ENCODE measurements at places on chromosomes 5 and 9.

- DNase-seq, result no peak
Observed at GRCh38 chr5:9776525-9776924, 146.4 kb upstream of the TAS2R1 start.

DNA sequence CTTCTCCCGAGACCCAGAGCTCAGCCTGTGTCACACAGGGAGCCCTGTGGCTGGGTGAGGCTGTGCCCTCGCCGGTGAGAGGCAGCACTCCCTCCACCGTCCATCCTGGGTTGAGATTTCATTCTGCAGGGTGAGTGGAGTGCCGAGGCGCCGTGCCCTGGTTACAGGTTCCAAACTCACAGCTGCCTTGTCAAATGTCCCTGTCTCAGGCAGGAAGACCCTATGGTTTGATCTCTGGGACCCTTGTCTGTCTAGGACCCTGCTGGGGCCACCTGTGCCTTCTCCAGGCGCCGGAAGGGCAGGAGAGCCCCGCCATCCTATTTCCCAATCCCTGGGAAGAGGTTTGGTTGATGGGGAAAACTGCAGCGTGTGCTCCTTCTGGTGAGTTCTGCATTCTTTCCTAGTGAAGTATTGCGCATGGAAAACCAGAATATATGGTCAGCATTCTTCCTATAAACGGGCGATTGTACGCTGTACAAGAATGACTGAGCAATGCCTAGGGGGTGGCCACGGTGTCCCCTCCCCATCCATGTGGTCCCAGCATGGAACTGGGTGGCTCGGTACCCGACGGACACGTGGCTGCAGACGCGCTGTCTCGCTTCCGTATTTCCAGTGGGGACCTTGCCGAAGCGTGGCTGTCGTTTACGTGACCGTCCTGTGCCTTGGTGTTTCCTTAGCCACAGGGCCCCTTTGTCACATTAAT lies 95.9 kb upstream of the COL5A1 start:
- no peak for DNase-seq

- DNase-seq, result no peak
Observed at GRCh38 chr5:136375920-136376319, 10.6 kb upstream of the TRPC7 start.

- DNase-seq, result no peak
Observed at GRCh38 chr5:53895091-53895683, 334.7 kb downstream of the NDUFS4 start.

DNA sequence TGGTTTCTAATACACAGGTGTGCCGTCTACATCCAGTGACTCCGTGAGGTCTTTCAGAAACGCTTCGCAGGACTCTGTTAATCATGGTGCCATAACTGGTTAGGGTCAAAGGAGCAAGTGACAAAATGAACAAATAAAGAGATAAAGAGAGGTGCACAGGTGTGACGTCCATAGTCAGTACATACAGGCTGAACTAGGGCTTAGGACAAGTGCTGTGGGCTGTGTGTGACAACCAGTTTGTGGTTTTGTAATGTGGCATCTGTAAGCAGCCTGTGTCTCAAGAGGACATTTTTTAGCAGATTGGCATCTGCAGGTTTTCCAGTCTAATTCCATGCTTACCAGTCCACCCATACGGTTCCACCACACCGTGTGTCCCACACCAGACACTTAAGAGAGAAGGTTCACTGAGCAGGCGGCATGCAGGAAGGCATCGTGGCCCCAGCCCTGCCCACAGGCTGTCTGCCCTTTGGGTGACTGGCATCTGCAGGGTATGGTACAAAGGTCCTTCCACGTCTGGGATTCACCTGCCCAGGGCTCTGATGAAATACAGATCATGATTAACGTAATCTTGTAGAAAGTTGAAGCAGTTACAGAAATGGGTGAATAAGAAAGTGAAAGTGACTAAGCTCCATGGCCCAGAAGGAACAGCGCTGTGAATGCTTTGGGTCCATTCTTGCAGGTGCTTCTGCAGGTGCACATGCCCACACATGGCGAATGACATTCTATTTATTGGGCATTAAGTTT lies 26.9 kb downstream of the SRD5A1 start:
- no peak for DNase-seq

GRCh38 chr9:93684806-93685543 lies 108.6 kb downstream of the PHF2 start:
- no peak for DNase-seq

GRCh38 chr9:71830153-71830552 lies 61.8 kb upstream of the CEMIP2 start:
- DNase-seq, result no peak

GRCh38 chr9:129752900-129753729 lies at the start of gene PTGES:
Gene PTGES (minus strand): TSS chr9:129753042. CDS start chr9:129753012, 30 bp downstream.
- peak; percentile 90 for DNase-seq

DNA sequence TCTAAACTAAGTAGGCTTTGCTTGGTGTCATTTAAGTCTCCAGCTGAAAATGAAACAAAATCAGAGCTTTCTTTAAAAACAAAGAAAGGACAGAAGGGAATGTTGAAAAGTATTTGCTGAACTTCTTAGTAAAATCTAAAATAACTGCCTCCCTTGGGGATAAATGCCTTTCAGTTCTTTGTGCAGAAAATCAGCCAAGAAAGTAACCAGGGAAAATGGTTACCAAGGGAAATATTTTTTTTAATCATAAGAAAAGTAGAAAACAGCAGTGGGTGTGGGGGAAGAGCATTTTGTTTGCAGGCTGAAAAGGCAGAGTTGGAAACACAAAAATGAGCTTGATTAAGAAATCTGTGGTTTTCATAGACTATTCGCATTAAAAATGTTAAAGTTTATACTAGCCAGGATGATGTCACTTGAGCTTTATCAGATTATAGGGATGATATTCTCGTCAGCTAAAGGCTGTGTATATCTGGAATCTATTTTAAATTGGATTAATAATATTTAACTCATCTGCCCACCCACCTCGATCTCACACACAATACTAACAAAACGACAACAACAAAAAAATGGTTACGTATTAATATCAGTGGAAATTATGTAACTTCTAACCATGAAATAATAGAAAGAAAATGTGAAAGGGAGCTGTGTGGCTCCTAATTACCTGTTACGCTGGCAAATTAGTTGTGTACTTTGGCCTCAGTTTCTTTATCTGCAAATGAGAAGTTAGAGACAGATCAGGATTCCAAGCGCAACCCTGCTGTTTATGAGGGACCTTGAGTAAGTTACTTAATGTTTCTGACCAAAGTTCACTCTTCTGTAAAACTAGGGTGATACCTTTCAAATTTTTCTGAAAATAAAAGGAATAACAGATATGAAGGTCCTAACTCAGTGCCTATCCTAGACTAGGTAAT lies at the start of gene ECM2:
Gene ECM2, minus strand, starts transcription at position 51 of the 911 bp plus-strand sequence. CDS start 13,124 bp downstream, outside the sequence.
- DNase-seq, result no peak

- no peak for DNase-seq
Observed at GRCh38 chr9:117681888-117682287, 22.3 kb upstream of the TLR4 start.

DNA sequence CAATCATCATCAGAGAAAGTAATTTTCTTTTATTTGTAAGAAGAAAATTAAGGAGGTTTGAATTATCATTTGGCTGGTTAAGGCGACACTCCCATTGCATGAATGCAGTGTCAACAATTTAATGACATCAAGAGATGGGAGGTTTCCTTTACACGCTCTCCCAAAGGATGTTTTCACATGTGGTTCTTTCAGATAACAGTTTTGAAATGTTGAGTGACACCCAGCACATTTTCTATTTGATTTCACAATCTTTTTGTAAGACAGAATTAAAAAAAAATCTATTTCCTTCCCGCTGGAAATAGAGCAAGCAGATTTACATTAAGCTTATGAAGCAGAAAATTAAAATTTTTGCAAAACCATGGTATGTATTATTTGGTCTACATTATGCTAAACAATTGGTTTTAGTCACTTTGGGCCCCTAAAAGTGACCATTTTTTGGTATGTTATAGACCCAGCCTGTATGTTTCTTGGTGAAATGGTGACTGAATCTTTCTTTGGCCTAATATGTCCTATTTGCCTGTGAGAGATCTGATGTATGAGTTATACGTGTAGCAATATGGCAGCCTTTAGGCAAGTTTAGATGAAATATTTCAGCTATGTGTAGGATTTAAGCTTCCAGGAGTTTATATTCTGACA lies 18.9 kb upstream of the ANKRD55 start:
- no peak for DNase-seq

DNA sequence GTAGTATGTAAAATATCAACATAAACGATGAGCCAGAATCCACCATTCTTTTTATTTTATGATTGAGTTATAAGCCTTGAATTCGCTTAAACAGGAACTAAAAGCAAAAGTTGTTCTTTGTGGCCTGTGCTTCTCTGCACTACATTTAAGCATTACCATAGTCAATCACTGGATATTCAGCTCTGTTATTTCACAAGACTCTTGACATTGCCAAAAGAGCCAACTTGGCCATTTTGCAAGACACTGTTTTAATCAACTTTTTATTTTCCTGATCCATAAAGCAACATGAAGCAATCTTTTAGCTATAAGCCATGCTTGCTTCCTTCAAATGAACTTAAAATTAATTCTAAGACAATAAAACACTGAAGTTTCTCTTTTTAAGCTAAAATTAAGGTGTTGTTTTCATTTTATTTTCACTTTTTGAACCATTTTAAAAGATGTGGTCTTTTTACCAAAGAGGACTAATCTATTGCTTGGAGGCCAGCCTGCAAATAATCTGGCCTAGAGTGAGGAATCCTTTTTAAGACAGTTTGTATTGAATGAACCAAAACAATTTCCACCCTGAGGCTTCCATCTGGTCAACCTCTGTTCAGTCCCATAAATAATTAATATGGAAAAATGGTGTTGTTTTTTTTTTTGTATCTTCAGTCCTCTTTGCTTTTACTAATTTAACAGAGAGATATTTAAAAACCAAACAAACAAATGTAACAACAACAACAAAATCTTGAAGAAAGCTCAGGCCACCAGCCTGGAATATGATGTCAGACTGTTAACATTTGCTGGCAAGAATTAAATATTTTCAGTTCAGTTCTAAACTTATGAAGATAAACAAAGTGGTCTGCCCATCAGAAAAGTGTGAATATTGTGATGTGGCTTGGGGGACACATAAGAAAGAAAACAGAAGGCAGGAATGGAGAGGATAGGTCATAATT lies 274.4 kb downstream of the MARCHF11 start:
- no peak for DNase-seq

- no peak for DNase-seq
Observed at GRCh38 chr5:139843991-139844390, 48.4 kb downstream of the PSD2 start.
